ENCODE measurements at places on chromosomes 16 and 17. TPM values are rescaled to one million over a fixed set of nuclear protein-coding genes. Genes with fewer than 3 reads are reported as not detected.

Gene SMIM5
- 0.24 TPM for polyA plus RNA-seq

DNA sequence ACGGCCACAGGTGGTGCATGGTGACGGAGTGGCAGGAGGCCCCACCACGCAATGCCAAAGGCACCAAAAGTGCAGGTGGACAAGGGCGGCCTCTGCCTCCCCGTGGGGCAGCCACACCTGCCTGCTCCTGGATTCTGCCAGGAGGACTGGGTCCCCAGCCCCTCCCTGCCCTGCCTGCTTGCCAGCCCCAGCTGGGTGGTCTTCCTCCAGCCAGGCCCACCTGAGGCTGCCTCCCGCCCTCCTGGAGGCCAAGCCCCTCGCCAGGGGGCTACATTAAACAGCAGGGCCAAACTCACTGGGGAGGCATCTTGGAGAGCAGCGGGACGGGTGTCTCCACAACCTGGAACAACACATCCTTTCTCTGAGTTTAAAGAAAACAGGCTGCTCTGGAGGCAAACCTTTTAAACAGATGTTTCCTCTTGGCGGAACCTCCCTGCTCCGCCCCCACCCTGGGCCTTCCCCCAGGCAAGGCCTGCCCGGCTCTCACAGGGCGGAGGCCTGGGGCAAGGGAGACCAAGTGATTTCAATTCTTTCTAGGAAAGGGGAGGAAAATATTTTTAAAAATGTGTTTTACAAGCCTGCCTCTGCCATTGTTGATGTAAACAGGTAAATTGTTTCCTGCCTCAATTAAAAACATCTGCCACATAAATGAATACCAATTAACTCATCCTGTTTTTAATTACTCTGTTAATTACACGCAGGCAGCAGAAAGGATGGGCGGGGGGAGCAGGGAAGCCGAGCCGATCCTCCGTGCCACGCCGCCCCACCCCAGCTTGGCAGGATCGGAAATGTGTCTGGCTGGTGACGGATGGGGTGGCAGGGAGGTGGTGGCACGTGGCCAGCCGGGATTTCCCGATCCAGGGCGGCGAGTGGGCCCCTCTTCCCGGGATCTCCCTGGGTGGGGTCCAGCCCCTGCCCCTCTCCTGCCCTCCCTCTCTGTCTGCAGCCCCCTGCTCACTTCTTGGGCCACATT is 54.4 kb upstream of the PABPN1L start:
- peak; percentile 79 for DNase-seq

- DNase-seq: no peak
Measured at GRCh38 chr17:8062435-8062806, 23.6 kb downstream of the ALOX15B start.

Gene DBNDD1
- 64.3 TPM for polyA plus RNA-seq

DNA sequence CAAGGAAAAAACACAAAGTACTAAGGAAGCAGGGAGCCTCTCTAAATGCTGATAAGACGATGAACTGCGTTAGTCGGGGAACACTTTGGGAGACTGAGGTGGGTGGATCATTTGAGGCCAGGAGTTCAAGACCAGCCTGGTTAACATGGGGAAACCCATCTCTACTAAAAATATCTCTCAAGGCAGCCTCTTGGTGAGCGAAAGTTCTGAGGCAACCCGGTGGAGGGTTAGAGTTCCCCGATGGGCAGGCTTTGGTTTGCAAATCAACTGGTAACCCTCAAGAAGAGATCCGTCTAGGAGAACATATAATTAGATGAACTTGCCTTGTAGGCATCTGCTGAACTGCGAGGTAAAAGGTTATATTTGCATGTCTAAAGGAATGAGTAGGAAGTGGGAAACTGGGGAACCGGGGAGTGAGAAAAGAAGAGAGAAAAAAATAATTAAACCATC is 44.6 kb downstream of the WSB1 start:
- DNase-seq: no peak

GRCh38 chr16:2484898-2485508 is 10.1 kb downstream of the TBC1D24 start:
- DNase-seq: no peak

GRCh38 chr16:65509172-65509571 is 387.3 kb upstream of the CDH11 start:
- DNase-seq: no peak

- DNase-seq: no peak
Measured at GRCh38 chr16:76959166-76959565, 231.8 kb upstream of the MON1B start.

DNA sequence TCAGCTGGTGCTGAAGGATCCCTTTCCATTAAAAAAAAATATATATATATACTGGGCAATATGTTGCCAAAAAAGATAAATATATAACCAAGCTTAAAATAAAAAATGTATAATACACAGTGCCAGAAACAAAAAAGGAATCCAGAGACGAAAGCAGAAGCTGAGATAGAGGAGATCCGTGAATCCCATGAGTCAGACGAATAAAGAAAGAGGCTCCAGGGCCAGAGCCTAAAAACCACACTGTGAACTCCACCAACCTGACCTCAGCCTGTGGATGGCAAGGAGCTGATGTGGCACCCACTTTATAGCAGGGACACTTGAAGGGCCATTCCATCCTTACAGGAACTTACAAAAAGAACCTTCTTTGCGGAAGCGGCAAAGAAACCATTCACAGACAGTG is 34.8 kb downstream of the PITPNM3 start:
- no peak for DNase-seq

- DNase-seq: no peak
Measured at GRCh38 chr17:61422869-61423268, 23.2 kb downstream of the TBX2 start.

- no peak for DNase-seq
Measured at GRCh38 chr17:42406615-42407288, 16.3 kb downstream of the CAVIN1 start.

DNA sequence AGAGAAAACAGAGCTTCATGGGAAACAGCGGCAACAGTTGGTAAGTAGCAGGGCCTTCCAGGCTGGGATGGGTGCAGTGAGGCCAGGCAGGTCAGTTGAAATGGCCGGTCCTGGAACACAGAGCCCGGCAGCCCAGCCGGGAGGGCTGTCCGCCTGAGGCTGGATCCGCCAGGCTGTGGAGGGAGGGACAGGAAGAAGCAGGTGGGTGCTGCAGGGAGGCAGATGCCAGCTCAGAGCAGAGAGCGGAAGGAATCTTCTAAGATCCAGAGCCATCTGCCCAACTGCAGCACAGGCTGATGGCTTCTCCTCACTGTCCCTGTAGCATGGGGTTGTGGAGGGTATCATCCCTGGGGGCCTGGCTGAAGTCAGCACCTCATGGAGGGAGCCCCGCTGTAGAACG is 599 bp downstream of the RNF112 start:
- DNase-seq: no peak

- no peak for DNase-seq
Measured at GRCh38 chr16:56679818-56680217, 2.5 kb upstream of the MT1X start.

DNA sequence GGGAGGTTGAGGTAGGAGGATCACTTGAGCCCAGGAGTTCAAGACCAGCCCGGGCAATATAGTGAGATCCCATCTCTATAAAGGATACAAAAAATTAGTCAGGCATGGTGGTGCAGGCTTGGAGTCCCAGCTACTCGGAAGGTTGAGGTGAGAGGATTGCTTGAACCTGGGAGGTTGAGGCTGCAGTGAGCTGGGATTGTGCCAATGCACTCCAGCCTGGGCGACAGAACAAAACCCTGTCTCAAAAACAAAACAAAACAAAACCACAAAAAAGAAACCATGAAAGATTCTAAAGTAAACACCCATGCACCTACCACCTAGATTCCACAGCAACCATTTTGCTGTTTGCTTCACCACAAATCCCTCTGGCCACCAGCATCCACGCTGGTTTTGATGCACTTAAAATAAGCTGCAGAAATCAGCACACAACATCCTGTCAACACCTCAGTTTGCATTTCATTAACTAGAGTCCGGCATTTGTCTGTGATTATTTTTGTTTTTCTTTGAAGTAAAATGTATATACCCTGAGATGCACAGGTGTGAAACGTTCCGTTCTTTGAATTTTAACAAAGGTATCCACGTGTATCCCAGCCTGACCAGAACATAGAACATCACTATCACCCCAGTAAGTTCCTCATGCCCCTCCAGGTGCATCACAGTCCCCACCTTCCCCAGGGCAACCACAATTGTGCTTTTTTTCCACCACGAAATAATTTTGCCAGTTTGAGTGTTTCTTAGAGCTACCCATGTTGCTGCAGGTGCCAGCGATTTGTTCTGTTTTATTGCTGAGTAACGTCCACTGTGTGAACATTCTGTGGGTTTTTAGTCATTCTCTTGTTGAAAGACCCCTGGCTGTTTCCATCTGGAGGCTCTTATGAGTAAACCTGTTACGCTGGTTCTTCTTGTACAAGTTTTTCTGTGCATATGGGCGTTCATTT is 191.5 kb downstream of the SEC14L1 start:
- peak; percentile 52 for DNase-seq

- no peak for DNase-seq
Measured at GRCh38 chr16:64409783-64410210, 712.1 kb downstream of the CDH11 start.

- DNase-seq: no peak
Measured at GRCh38 chr16:69313469-69313868, 2.3 kb downstream of the VPS4A start.

Gene PHKB
- 62.7 TPM for polyA plus RNA-seq

DNA sequence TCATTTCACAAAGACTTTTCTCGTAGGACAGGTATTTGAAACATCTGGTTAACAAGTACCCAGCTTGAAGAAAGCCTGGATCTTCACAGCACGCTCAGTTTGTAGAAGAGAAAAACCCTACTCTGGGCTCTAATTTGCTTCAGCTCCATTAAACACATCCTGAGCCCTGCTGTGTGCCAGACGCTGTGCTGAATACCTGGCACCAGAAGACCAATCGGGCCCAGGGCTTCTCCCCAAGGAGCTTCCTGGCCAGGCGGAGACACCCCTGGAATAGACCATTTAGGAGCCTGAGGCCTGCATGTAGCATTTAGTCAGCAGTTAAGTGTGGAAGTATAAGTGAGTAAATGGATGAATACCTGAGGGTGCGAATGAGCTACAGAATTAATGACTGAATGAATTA is 8.9 kb upstream of the ABAT start:
- DNase-seq: no peak
